ENCODE measurements at places on chromosomes 13 and 19.
A peak's percentile ranks its signal among the peaks of the same experiment; 100 is the strongest.

GRCh38 chr19:4984438-4984990 is 15.6 kb downstream of the KDM4B start:
- DNase-seq = no peak

GRCh38 chr13:22141716-22142115 is 470.8 kb downstream of the FGF9 start:
- no peak for DNase-seq

DNA sequence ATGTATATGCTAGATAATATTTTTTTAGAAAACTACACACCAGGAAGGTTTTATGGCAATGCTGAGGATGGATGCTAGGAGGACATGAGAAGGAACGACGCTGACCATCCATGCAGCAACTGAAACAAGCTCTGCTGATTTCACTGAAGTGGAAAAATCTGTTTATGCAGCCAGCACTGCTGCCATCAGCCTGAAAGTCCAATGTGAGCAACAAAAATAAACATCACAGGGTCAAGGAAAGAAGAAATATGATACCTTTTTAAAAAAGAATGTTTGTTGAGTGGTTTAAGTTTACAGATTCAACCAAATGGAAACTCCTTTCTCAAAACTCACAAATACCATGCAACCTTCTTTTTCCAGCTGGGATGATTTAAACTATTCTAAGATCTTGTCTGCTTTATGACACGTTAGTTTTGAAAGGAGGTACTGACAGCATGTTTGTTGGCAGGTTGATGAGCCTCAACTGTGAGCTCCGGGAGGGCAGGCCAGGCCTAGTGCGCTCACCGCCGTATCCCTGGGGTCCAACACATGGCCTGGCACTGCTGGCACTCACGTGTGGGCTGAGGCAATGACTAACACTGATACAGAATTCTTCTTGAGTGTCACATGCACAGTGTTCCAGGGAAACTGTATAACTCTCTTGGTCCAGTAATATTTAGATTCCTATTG is 46.8 kb downstream of the LATS2 start:
- DNase-seq = peak; percentile 89

GRCh38 chr13:46535825-46536224 is 17.1 kb upstream of the LRCH1 start:
- no peak for DNase-seq

DNA sequence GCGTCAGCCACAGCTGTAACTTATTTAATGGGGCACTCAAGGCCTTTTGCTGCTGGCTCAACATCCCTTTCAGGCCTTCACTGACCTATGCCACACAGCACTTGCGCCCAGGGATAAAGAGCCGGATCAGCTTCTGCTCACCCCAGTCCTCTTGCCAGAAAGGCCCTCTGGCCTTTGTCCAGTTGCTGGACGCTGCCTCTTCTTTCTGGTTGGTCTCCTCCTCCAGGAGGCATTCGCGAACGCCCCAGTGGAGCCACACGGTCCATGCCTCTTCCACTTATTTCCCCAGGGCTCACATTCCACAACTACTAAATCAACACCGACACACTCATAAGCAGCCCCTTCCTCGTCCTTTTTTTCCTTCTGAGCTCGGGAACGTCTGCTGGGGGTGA is 3.7 kb upstream of the ZNF329 start:
- DNase-seq = peak; percentile 42
